ENCODE measurements at places on chromosomes 1 and 21.
A peak's percentile ranks its signal among the peaks of the same experiment; 100 is the strongest.

DNA sequence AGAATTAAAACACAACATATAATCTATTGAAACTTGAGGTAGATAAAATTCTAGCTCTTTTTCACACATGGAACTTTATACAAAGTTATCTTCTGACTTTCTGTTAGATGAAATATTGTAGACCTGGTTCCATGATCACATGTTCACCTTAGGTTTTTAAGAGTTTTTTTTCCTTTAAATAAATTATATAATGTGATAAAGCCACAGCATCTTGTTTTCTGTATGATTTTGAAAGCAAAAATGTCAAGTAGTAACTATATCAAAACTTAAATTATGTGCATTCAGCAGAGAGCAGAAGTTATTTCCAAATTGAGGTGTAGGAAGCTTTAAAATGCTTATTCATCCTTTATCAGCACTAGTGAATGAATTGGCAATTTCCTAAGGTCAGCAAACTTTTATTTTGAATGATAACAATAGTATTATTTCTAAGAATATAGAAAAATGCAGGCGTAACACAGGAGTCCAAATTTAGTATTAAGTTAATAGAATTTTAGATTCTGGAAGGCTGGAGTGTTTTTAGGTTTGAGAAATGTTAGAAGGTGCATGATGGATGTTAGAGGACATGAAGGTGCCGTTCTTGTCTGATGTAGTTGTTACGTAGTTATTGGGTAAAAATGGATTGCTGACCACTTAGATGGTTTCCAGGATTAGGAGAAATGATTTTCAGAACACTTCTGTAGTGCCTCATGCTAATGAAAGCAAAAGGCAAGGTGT is 17.5 kb downstream of the BACH1 start:
- DNase-seq = no peak

DNA sequence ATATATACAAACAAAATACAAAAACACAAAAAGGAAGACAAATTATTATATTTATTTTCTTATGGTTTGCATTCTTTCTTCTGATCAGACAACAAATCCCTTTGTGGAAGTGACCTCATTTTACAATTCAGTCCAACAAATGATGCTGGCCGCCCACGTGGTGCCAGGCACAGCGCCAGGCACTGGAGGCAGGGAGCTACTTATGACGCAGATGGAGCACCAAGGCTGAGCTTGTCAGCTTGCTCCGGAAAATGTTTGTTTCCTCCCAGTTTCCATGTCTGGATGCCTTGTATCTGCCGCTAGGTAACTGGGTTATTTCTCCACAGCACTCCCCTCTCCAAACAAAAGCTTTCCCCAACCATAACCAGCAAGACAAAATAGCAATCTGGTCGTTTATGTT is 30.7 kb upstream of the CD34 start:
- no peak for DNase-seq

GRCh38 chr1:33684396-33685179 is 179.3 kb upstream of the HMGB4 start:
- no peak for DNase-seq

DNA sequence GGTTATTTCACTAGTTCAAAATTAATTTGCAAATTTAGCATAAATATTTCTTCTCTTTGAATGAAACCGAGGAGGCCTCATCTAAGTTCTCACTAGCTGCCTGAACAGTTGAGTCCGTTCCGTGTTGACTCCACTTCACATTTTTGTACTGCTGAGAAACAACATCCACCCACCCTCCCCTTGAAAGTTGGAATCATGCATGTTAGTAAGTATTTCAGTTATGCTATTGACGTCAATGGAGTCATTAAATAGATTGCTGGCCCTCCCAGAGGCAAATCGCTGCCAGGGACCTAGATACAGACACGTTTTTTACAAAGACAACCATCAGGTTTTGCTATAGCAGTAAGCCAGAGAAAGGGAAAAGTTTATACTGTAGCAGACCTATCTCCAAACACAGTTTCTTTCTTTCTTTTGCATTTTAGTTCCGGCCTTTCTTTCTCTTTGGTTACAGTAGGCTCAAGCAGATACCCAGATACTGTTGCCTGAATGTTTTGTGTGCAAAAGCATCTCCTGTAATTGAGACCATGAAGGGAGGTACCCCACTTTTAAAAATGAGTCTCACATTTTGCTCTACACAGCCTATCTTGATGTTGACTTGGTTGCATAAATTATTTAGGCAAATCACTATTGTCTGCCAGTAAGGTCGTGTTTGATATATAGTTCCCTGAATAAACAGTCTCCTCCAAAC is 262.6 kb upstream of the SGIP1 start:
- DNase-seq = peak; percentile 90

DNA sequence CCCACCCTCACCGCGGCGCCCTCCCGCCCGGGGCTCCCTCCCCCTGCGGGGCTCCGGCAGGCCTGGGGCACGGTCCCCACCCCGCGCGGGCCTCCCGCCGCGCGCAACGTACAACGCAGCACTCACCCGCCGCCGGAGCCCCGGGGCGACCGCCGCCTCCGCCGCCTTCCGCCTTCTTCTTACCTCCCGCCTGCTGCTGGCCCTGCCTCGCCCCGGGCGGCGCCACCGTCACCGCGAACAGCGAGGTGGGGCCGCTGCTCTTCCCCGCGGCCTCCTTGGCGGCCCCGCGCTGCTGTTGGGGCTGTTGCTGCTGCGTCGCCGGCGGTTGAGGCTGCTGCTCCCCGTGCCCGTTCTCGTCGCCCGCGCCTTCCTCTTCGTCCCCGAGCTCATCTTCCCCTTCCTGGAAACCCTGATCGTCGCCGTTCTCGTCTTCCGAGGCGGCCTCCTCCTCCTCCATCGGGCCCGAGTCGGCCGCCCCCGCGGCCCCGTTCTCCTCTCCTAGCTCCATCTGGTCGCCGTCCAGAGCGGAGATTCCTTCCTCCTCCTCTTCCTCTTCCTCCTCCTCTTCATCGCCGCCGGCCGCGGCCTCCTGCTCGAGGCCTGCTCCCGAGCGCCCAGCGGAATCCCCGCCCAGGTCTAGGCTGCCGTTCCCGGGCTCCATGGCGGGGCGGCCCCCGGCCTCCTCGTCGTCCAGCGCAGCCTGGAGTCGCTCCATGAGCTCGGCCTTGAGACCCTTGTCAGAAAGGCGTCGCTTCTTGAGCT is 671 bp downstream of the HNRNPU start:
- DNase-seq = no peak

GRCh38 chr1:244843148-244843978 is 7.9 kb downstream of the COX20 start:
- DNase-seq = no peak

GRCh38 chr1:34406833-34407539 is 230.3 kb downstream of the C1orf94 start:
- DNase-seq = peak; percentile 65

DNA sequence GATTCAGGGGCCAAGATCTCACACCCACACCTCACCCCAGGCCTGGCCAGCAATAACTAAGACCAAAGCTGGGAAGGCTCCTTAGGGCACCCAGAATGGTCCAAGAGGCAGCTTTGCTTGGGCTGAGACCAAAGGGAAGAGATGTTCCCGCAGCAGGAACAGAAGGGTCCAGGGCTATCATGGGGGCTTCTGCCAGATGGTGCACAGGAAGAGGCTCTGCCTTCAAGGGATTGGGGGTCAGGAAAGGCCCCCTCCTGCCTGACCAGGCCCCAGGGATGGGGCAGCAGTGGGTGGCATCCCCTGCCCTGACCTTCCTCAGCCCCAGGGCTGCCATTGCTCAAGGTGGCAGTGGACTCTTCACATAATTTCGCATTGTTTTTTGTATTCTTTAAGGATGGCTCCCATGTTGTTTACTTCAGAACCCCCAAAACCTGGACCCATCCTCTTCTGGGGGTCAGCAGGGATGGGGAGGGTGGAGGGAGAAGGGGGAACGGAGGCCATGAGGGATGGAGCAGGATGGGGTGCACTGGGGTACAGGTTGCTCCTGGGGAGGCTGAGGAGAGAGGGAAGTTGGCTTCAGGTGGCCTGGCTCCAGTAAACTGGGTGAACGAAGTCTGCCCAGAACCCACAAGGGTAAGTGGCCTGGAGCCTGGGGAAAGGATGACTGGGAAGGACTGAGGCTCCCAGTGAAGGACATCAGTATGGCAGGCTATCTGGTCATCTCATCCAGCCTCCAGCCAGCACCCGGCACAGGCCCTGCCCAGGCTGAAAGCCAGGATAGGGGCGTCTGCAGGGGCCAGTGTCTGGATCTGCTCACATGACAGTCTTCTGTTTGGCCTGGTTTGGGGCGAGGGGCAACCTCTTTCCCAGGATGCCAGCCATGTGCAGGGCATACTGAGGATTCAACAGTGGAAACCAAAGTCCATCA is 2.6 kb upstream of the NADK start:
- no peak for DNase-seq

GRCh38 chr1:167492481-167492910 is 25.8 kb downstream of the CD247 start:
- no peak for DNase-seq

DNA sequence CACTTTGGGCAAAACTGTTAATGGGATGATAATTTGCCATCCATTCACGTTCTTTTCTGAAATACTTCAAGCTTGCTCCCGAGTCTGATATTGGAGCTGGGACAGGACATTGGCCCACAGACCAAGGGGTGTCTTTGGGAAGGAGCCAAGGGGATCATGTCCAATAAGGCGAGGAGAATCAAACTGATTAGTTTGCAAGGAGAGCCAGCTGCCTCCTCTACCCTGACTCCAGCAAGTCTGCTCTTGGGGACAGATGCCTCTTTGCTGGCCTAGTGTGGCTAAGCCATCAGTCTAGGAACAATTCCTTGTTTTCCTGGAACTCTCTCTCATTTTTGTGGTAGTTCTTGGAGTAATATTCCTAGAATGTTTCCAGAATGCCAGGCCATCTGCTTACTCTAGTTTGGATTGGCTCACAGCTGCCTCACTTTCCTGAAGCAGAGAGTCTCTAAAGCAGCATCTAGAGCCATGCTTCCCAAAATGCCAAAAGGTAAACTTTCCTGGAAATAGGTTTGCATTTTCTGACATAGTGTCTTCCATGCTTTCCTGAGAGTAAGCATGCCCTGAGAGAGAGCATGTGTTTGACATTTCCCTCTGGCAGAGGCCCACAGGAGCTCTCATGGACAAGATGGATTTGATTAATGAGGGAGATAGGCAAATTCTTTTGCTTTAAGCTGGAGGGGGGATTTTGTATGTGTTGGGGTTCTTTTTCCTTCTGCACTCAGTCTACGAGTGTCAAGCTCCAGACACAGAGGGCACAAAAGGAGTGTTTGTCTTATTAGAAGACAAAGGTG is 145.6 kb downstream of the GDAP2 start:
- DNase-seq = no peak

GRCh38 chr1:41741244-41741643 is 177.5 kb downstream of the HIVEP3 start:
- no peak for DNase-seq

All from renal pelvis (tissue), 12 donors.